ENCODE measurements at places on chromosomes 4 and X. TPM values are rescaled to one million over a fixed set of nuclear protein-coding genes. Genes with fewer than 3 reads are reported as not detected.

The EGF gene
- total RNA-seq, result 0.57 TPM

The CLCN4 gene
- total RNA-seq, result 3.1 TPM

The GLRB gene
- 3.9 TPM for total RNA-seq

The PGM2 gene
- total RNA-seq, result 38.7 TPM

The SMR3B gene
- not detected for total RNA-seq
